Foreskin melanocyte (primary cell): ENCODE measurements at places on chromosomes 7 and 10.
A peak's percentile ranks its signal among the peaks of the same experiment; 100 is the strongest.

- DNase-seq = no peak
Observed at GRCh38 chr7:24572016-24572392, 1.2 kb upstream of the PALS2 start.

- no peak for DNase-seq
Observed at GRCh38 chr10:22644222-22644621, 70.2 kb downstream of the PIP4K2A start.

GRCh38 chr10:112758961-112759360 is 191.1 kb upstream of the TCF7L2 start:
- no peak for DNase-seq

DNA sequence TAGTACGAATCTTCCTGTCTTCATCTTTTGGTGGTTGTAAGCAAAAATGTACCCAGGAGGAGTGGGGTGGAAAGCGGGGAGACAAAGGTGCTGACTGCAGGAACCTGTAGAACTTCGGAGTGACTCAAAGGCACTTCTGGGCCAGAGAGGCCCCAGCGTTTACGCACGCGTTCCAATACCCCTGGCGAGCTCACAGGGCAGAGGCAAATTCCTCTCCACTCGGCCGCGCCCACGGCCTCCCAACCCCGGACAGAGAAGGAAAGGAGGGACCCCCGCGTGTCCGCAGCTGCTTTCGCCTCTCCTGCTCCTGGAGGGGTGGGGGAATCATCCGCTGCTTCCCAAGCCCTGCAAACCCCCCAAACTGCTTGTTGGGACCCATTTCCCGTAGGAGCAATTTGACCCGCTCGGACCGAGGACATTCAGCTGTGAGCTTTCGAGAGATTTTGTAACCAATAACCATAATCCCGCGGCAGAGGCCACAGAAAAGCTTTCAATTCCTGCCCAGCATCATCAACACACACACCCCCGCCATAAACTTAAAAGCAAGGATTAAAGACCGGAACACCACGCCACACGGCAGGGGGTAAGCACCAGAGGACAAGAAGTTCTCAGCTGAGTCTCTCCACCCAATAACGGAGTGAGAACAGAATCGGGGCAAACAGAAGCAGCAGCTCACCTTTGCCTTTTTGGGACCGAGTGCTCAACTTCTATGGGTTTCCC is 2.3 kb downstream of the IGF2BP3 start:
- no peak for DNase-seq

DNA sequence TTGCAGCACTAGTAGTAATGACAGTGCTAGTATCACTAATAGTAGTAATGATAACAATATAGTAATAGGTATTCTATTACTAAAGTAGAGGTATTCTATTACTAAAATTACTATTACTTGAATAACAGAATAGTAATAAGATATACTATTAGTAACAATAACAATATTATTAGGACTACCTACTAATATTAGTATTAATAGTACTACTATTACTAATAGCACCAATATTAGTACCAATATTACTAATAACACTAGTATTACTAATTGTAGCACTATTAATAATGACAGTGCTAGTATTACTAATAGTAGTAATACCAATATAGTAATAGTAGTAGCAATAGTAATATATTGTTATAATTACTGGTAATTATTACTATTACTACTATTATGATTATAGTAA is 24.1 kb downstream of the A1CF start:
- DNase-seq = no peak

DNA sequence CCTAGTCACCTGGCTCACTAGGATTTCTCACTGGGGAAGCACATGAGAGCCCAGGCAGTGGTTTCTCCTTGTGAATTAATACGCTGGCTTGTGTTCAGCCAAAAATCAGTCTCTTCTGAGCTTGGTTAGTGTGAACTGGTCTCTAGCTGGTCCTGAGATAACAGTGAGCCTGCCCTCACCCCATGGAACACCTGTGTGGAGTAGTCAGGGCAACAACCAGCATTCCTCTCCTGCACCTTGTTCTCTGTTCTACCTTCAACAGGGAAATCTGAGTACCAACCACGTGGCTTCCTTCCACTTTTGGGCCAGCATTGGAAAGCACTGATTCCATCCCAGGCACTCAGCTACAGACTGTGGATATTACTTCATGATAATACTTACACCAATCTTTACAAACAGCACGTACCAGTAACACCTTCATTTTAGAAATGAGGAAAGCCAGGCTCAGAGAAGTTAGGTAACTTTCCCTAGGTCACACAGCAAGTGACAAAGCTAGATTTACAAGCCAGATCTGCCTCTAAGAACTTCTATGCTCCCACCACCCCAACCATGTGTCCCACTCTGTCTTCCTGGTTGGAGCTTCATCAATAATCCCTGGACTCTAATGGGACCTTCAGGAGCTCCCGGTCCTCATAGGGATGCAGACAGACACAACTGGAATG is 106.6 kb downstream of the GRID1 start:
- no peak for DNase-seq

DNA sequence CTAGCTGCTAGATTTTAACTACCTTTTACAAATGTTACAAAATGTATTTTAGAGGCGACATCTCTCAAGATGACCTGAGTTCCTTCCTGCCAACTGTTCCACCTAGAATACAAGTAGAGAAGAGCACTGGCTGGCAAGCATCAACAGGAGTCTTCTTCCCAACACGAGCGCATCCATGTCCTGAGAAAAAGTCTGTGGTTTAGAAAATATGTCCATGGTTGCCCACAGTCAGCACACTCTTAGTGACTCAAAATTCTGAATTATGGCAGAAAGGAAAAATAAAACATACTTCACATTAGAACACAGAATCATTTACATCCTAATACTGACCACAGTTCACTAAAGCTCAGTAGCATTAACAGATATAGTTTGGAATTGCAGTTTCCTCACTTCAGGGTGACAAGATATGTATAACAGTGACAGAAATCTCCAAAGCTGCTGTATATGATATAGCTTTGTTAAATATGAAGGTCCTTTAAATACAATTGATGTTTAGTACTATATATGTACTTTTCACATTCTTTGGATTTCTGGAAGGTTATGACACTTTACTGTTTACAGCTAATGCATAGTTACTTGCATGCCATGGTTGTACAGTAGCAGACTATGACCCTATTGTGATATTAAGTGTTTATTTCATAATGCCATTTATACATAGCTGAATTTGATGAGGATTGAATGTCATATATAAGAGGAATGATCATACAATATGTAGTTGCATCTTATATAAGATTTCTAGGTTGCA is 327.1 kb downstream of the GFRA1 start:
- DNase-seq = no peak

- DNase-seq = peak; percentile 61
Observed at GRCh38 chr7:72405418-72405817, 6.7 kb downstream of the CALN1 start.

DNA sequence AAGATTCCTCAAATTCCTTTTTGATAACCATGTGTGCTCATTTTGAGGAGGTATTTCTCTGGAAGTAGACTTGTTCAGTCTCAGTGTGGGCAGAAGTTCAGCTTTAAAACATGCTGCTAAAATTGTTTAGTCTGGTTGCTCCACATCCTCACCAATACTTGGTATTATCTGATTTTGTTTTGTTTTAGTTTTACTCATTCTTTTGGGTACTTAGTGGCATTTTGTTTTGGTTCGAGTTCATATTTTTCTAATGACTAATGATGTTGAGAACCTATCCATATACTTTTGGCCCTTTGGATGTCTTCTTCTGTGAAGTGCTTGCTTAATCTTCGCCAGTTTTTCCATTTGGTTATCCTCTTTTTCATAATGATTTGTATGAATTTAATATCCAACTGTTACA is 694.2 kb upstream of the FZD8 start:
- DNase-seq = no peak

- DNase-seq = peak; percentile 50
Observed at GRCh38 chr7:129989466-129989865, 36.7 kb upstream of the UBE2H start.

DNA sequence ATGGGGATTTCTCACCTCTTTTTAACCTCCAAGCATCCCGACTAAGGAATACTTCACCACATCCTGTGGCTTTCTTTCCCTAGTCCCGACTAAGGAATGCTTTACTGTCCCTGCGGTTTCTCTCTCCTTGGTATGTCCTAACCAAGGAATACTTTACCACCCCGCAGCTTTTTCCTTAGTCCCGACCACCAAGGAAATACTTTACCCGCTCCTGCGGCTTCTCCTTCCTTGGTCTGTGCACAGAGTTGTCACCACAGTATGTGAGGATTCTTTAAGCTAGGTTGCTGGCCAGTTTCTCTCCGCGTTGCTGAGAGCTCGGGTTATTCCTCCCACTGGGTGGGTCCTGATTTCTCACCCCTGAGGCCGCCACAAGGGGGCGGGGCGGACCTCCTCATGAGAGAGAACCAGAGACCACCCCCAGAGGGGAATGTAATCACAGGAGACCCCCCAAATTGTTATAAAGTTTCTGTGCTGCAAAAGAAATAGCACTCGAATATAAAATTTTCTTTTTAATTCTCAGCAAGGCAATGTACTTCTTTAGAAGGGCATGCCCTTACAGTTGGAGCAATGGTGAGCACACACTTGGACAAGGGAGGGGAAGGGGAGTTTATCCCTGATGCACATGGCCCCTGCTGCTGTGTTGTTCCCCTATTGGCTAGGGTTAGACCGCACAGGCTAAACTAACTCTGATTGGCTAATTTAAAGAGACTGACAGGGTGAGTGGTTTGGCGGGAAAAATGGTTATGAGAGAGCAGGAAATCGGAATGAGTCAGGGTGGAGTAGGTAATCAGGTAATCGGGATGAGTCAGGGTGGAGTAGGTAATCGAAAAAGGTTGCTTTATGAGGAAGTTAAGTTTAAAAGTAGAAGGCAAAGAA is 12.8 kb downstream of the SUGCT start:
- DNase-seq = no peak

DNA sequence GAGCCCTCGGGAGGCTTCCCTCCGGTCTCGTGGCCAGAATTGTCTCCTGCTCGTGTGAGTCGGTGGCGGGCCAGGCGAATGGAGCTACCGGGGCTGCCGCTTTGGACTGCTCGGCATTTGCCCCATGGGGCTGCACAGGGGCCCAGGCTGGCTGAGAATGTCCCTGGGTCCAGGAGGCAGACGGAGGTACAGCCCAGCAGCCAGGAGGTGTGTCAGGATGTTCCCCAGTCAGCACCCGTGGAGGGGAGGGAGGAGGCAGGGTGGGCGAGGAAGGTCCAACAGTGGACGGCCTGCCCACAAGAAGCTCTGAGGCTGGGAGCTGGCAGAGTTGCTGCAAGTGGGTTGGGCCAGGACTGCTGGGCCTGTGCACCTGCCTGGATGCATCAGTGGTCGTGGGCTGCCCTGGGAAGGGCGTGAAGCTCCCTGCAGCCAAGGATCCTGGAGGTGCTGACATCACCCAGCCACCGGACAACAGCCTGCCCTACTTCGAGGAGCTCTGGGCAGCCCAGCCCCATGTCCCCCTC is 46.4 kb downstream of the PDGFA start:
- DNase-seq = no peak

- DNase-seq = peak; percentile 35
Observed at GRCh38 chr10:11424456-11425295, 186.8 kb downstream of the USP6NL start.

- DNase-seq = no peak
Observed at GRCh38 chr7:157662110-157662791, 325.4 kb downstream of the DNAJB6 start.

DNA sequence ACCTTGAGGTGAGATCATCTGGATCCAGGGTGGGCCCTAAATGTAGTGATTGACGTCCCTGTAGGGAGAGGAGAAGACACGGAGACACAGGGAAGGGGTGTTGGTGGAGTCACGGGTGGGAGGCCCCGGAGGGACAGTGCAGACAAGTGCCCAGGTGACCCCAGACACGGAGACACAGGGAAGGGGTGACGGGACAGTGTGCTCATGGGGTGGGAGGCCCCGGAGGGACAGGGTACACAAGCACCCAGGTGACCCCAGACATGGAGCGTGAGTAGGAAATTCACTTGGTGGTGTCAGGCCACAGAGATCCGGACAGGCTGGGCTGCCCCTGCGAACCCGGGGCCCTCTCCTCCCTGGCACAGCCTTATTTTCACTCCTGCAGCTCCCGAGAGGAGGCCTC is 176.9 kb downstream of the PTPRN2 start:
- DNase-seq = no peak

DNA sequence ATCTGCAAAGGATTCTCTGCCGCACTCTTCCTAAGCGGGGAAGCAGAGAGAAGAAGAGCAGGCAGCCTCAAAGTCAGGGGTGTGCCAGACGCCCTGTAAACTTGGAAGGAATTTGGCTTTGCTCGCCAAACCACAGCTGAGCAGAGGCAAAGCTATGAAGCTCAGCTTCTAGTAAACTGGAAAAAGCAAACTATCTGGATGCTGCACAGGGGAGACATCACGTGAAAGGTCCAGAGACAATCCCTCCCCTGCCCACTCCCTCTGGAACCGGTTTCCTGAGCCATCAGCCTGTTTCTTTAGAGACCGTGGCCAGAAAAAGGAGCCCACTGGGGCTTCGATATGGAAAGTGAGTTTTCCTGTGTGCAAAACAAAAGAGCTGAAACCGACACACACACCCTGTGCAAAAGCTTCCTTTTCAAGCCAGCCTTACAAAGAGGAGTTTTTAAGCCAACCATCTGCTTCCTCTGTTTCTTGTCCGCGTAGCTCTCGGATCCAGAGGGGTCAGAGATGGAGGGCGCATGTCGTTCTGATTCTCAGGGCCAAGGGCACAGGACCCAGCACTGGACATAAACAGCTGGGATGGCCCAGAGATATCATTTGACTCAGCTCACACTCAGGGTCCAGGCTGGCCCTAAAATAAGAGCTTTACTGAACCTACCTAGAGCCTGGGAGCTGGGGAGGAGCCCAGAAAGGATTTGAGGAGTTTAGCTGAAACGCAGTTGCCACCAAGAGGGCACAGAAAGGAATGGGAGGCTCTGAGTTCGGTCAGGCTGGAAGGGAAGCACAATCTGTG is 58.2 kb upstream of the DNAAF5 start:
- DNase-seq = no peak

DNA sequence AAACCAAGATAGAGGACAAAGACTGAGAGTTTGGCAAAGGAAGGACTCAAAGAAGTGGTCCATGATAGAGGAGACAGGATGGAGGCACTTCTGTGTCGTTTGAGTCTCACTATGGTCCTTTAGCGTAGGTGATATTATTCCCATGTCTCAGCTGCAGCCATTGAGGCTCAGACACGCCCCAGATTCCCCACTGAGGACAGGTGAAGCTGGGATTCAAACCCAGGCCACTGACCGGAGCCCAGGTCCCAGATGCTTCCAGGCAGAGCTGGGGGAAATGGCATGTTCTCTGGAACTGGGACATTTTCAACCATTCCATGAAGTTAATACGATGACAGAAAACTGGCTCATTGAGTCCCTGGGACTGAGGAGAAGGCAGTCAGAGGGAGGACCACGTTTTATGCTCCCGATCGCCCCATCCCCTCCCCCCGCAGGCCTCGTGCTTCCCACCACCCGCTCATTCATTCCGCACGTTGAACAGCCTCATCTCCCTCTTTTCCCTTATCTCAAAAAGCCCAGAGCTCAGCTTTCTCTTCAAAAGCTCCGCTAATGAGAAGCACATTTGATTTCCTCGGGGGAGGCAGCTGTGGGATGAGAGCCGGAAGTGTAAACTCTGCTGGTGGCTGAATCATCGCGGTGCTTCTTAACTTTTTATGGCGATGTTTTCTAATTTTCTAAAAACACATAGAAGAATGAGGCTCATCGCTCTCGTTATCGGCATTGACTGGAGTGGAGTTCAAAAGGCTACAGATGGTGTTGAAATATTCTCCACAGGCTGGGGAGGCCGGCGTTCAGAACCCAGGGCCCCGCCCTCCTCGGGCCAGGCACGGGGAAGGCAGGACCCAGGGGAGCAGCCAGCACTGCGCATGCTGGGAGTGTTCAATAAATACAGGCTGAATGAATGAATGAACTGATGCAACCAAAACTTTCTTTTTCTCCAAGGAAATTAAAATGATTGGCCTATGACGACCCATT is 64.0 kb downstream of the OAT start:
- DNase-seq = peak; percentile 45
